Hindlimb muscle (tissue), 1 donor: ENCODE measurements at places on chromosomes 7 and 10.

- DNase-seq = no peak
These were observed 191.7 kb downstream of the CXCL12 start for GRCh38 chr10:44193166-44193565.

DNA sequence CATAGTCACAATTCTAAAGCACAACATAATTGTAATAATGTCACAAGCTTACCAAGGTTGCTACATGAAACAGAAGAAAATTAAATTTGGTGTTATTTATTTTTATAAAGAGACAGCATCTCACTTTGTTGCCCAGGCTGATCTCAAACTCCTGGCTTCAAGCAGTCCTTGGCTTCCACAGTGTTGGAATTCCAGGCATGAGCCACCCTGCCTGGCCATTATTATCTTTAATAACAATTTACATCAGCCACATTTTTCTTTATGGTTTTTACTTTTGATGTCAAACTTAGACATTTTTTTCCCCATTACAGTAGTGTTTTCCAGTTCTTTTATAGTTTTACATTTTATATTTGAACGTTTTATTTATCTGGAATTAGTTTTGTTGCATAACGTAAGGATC lies 46.7 kb downstream of the BMPR1A start:
- no peak for DNase-seq

GRCh38 chr7:2421943-2422310 lies 18.5 kb downstream of the CHST12 start:
- DNase-seq = no peak

- no peak for DNase-seq
These were observed 35.4 kb upstream of the TAX1BP1 start for GRCh38 chr7:27704422-27705199.

DNA sequence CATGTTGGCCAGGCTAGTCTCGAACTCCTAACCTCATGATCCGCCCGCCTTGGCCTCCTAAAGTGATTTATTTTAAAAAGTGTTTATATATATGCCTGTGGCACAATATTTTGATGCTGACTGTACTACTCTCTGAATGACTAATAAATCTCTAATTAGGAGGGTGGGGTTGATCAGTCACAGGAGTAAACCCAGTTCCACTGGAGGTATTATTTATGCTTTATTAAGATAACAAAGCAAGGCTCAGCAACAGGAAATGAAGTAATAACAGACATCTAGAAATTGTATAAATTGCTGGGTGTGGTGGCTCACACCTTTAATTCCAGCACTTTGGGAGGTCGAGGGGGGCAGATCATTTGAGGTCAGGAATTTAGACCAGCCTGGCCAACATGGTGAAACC lies 26.0 kb upstream of the MCU start:
- DNase-seq = no peak

GRCh38 chr10:7410301-7410861 lies 453 bp downstream of the SFMBT2 start:
- no peak for DNase-seq

DNA sequence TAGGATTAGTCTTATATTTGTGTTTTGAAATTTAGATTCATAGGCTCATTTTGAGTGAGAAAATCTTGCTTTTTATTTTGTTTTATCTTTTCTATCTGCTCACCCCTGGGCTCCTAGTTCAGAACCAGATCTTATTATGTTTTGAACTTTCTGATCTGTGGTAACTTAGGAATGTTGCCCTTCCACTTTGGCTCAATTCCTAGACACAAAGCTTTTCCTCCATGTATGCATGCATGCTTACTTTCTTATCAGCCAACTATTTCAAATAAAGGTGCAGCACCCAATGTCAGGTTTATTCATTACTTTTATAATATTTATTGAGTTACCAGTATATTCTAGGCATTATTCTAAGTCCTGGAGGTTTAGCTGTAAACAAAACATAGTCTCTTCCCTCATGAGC lies 374.8 kb upstream of the KIAA1217 start:
- no peak for DNase-seq

DNA sequence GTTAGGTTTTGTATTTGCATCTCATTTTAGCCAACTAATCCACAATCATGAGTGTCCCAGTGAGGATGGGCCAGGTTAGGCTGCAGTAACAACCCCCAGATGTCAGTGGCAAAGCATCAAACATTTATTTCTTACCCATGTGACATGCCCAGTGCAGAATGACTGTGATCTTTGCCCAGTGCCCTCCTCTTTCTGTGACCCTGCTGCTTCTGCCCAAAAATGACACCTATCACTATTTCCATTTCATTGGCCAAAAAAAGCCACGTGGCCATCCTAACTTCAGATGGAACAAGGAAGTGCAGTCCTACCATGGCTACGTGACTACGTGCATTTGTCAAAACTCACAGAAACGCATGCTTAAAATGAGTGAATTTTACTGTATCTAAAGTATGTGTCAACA lies 109.2 kb upstream of the PRR15 start:
- no peak for DNase-seq

DNA sequence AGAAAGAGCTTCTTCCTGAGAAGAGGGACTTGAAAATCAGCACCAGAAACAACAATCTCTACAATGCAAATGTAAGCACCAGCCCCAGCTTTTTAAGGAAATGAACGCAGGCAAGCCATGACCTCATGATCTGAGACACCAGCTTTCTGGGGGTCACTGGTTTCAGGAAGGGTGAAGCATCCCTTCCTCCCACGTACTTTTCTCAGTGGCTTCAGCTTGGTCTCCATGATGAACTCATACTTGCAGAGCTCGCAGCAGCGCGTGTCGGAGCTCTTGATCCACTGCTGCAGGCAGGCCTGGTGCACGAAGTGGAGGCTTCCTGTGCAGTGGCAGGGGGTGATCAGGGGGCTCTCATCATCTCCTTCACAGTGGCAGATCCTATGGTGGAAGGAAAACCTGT lies 87.0 kb downstream of the ALOX5 start:
- DNase-seq = no peak

- no peak for DNase-seq
These were observed 450.7 kb downstream of the HTR7 start for GRCh38 chr10:90407131-90407530.

DNA sequence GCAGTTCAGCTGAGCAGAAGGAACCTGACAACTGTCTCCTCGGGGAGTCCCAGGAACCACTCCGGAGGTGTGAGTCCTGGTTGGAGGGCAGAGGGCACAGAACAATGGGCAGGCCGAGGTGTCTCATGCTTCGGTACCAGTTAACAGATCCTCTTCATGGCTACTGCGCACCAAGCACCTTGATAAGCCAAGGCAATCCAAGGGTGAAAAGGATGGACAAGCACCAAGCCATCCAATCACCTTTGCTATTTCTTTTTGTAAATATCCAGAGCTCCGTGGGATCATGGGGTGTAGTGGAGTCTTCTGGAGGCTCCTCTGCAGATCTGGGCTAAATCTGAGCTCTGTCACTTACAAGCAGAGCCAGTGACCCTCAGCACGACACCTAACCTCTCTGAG lies 233.5 kb downstream of the WDR11 start:
- no peak for DNase-seq

GRCh38 chr10:14810969-14811953 lies 26.6 kb downstream of the CDNF start:
- DNase-seq = no peak

DNA sequence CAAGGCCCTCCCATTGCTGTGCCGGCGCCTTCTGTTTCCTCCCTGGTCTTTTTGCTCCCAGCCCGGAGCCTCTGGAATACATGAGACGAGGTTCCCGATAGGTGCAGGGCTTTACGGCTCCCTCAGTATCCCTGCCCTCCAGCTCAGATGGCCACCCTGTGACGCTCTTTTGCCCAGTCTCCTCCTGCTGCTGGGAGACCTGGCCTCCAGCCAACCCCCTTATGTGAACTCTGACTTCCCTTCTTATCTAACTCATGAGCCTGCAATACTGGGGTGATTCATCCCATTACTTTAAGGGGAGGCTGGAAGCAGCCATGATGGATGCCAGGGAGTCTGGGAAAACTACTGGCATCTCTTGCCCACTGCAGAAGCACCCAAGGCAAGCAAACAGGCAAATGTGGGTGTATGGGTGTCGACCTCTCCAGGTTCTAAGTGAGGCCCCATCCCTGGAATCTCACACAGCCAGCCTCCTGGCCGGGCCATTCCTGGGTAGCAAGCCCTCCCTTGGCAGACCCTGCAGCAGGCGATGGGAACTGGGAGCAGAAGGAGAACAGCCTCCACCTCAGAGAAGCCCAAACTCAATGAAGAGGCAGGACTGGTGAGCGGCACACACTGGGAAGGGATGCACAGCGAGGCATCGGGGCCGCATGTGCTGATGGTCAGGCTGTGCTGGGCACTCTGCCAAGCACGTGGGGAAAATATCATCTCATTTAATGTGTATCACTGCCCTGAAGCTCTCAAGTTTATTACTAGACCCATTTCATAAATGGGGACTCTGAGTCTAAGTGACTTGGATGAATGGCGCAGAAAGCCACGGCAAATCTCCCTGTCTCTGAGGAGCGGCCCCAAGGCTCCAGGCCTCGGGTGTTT lies 97.5 kb downstream of the FAM53B start:
- no peak for DNase-seq

GRCh38 chr10:84205049-84205852 lies 10.9 kb downstream of the CDHR1 start:
- no peak for DNase-seq

- DNase-seq = no peak
These were observed 169.0 kb upstream of the TMEM229A start for GRCh38 chr7:124201768-124202349.

- no peak for DNase-seq
These were observed 572 bp downstream of the CHST12 start for GRCh38 chr7:2403718-2404648.

GRCh38 chr7:72187179-72187578 lies 225.0 kb downstream of the CALN1 start:
- DNase-seq = no peak

GRCh38 chr7:378041-378420 lies 88.1 kb downstream of the FOXL3 start:
- no peak for DNase-seq

DNA sequence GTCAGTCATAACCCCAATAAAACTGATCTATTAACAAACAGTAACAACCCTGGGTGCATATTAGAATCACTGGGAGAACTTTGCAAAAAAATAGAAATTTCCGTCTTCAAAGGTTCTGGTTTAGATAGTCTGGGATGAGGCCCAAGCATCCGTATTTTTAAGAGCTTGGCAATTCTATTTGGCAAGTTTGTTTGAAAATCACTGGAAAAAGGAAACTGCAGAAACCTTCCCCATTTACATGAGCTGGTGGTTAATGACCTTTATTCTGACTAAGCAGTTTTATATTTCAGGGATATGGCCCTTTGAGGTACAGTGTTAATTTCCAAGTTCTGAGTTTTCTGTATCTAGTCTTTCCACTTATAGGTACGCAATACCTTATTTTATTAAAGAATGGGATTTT lies 115.8 kb upstream of the PRR15 start:
- peak; percentile 27 for DNase-seq

- no peak for DNase-seq
These were observed 12.9 kb downstream of the OR2AE1 start for GRCh38 chr7:99863847-99864440.

GRCh38 chr7:99446096-99446495 lies 7.4 kb downstream of the CPSF4 start:
- DNase-seq = no peak
